Activated T-helper 1 cell treated with anti-CD3 and anti-CD28 coated beads, Interleukin-12 subunit alpha, Interleukin-12 subunit beta, Interleukin-2, Interleukin-4 antibody, amounts not matched to agents 30 ng/mL and 10 ng/mL and 1 ng/mL, durations not matched to agents 14 hours and 24 hours and 36 hours (primary cell): ENCODE measurements at places on chromosomes 3 and 15.

GRCh38 chr3:178743297-178743696 lies 207.1 kb downstream of the KCNMB2 start:
- H3K27me3 ChIP-seq = no peaks in the 10 kb centered on the region
- H3K4me3 ChIP-seq = no peak overlapping the region
- no peaks in the 10 kb centered on the region for H3K4me1 ChIP-seq
- H3K36me3 ChIP-seq = no peaks in the 10 kb centered on the region
- DNase-seq = no peak

DNA sequence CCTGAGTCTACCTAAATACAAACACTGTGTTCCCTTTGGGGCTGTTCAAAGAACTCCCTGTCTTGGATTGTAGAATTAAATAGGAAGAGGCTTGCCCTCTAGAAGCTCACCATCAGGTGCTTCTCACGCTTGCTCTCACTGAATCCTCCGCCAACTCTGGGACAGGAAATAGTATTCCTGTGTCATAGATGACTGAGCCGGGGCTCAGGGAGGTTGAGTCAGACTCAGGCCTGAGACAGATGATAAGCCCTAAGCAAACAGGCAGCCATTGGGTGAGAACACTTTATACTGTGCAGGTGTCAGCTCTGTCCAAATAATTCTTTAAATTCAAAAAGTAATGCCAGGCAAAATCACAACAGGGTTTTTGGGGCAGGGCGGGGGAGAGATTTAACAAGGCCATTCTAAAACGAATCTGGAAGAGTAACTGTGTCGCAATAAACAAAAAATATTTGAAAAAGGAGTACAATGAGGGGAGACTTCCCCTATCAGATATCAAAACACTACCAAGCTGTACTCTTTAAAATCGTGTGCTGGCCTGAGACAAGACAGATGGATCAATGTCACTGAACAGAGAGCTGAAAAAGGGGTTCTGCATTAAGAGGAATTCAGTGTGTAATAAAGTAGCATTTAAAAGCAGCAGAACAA lies 59.0 kb downstream of the EPHB3 start:
- peaks cover 22% of the 10 kb centered on the region for H3K27me3 ChIP-seq
- no peak overlapping the region for H3K27ac ChIP-seq
- no peak for DNase-seq
- H3K4me3 ChIP-seq = no peak overlapping the region
- no peaks in the 10 kb centered on the region for H3K36me3 ChIP-seq

- H3K4me3 ChIP-seq = no peak overlapping the region
- H3K4me1 ChIP-seq = peaks cover 15% of the 10 kb centered on the region
- no peak overlapping the region for H3K27ac ChIP-seq
- no peak for DNase-seq
- peaks cover 6% of the 10 kb centered on the region for H3K36me3 ChIP-seq
Measured at GRCh38 chr3:27596334-27596841, 112.2 kb upstream of the SLC4A7 start.

DNA sequence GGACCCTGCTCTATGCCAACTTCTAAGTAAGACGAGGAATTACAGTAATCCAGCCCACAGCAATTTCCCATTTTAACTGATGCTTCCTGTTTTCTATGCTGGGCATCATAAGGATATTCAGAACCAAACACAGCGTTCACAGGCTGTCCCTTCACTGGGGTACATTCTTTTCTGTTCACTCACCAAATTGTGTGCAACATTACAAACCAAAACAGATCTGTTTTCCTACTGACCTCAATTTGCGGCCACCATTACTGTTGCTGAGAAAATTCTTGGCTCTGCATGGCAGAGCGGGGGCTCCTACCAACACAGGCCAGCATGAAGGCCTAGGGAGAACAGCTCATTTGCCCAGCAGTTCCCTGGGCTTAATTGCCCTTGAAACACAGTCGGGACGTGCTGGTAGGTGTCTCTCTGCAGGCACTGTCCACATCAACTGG lies 76.5 kb downstream of the MYO1E start:
- H3K4me3 ChIP-seq = no peak overlapping the region
- no peak overlapping the region for H3K27ac ChIP-seq
- peaks cover 9% of the 10 kb centered on the region for H3K36me3 ChIP-seq
- peaks cover 12% of the 10 kb centered on the region for H3K27me3 ChIP-seq
